Right cardiac atrium (tissue), 5 donors: ENCODE measurements at places on chromosomes 1 and 21. TPM values are rescaled to one million over a fixed set of nuclear protein-coding genes. Genes with fewer than 3 reads are reported as not detected.

Gene ASCL5
- polyA plus RNA-seq: not detected

Gene SLC2A1
- 9.1 TPM for polyA plus RNA-seq

Gene CELA2B
- not detected for polyA plus RNA-seq

Gene RRP1
- 7.2 TPM for polyA plus RNA-seq

Gene GPR25
- polyA plus RNA-seq: not detected

Gene DDAH1
- polyA plus RNA-seq: 3.8 TPM

Gene CTH
- polyA plus RNA-seq: 3.9 TPM

Gene HHIPL2
- 0.57 TPM for polyA plus RNA-seq

Gene NUP210L
- not detected for polyA plus RNA-seq

Gene OXCT2
- polyA plus RNA-seq: 4.3 TPM

Gene NPHS2
- not detected for polyA plus RNA-seq

Gene TPTE
- not detected for polyA plus RNA-seq
